Activated CD4-positive, alpha-beta T cell treated with anti-CD3 and anti-CD28 coated beads, Interleukin-10, Interleukin-2, amounts not matched to agents 100 ng/mL and 50 ng/mL, durations not matched to agents 16 hours and 8 hours (primary cell): ENCODE measurements at places on chromosomes 2 and 18.

DNA sequence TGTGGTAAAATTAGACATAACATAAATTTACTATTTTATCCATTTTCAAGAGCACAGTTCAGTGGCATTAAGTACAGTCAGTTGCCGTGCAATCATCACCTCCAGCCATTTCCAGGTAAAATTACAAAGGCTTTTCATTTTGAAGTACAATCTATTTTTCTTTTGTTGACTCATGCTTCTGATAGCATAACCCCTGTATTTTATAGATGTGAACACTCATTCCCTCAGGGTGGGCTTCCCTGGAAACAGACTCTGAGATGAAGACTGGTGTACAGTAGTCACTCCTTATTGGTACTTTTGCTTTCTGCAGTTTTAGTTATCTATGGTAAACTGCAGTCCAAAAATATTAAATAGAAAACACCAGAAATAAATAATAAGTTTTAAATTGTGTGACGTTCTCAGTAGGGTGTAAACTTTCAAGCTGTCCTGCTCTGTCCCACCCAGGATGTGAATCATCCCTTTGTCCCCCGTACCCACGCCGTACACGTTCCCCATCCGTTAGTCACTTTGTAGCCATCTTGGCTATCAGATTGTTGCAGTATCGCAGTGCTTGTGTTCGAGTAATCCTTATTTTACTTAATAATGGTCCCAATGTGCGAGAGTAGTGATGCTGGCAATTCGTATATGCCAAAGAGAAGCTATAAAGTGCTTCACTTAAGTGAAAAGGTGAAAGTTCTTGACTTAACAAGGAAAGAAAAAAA is 41.1 kb upstream of the NAB1 start:
- DNase-seq, result no peak

DNA sequence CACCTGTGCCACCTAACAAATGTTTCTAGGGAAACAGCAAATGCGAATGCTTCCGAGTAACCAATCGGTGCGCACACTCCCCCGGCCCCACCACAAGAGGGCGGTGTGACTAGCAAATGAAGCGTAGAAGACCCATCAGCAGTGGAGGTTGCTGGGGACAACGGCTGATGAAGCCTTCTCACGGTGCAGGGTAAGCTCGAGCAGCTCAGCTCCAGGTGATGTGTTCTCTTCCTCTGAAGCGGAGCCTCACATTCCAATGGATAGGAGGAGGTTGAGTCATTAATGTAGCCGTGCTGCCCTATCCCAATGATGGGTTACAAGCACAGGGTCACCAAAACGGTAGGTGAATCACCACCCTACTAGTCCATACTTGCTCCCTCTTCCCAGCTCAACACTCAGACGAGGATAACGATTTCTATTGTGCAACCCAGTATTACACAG is 127.6 kb upstream of the TWIST2 start:
- DNase-seq, result peak; percentile 58

- DNase-seq, result no peak
Measured at GRCh38 chr2:41963661-41964525, 83.9 kb upstream of the PKDCC start.

DNA sequence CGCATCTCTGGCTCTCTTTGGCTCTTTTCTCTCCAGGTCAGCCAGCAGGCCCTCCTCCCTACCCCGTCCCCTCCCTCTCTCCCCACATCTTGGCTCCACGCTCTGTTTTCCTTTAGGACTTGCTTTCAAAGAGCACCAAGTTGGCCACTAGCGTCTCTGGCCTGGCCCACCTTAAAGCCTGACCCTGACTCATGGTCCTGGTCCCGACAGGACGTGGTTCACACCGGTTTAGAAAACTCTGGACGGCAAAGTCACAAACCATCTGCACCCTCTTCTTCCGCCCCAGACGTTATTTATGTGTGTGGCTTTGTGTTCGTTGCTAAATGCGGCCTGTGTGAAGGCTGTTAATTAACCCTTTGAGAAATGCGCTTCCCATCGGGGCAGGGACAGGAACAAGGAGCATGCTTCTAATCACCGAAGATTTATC is 169.0 kb upstream of the HAAO start:
- no peak for DNase-seq

- DNase-seq, result no peak
Measured at GRCh38 chr2:78779761-78780160, 245.7 kb upstream of the REG3G start.
